ENCODE measurements at places on chromosomes 7 and 10. TPM values are rescaled to one million over a fixed set of nuclear protein-coding genes. Genes with fewer than 3 reads are reported as not detected.

Gene TBRG4
- 127 TPM for total RNA-seq

Gene EZH2
- 76.6 TPM for total RNA-seq

Gene DNAJC9
- total RNA-seq: 50.1 TPM

Gene RADIL
- total RNA-seq: 0.28 TPM

Gene RAB19
- 8.1 TPM for total RNA-seq

Gene CRTAC1
- total RNA-seq: not detected

Gene NPSR1
- not detected for total RNA-seq

Gene RPEL1
- not detected for total RNA-seq

Gene NKX2-3
- not detected for total RNA-seq

Gene CDC14C
- not detected for total RNA-seq

DNA sequence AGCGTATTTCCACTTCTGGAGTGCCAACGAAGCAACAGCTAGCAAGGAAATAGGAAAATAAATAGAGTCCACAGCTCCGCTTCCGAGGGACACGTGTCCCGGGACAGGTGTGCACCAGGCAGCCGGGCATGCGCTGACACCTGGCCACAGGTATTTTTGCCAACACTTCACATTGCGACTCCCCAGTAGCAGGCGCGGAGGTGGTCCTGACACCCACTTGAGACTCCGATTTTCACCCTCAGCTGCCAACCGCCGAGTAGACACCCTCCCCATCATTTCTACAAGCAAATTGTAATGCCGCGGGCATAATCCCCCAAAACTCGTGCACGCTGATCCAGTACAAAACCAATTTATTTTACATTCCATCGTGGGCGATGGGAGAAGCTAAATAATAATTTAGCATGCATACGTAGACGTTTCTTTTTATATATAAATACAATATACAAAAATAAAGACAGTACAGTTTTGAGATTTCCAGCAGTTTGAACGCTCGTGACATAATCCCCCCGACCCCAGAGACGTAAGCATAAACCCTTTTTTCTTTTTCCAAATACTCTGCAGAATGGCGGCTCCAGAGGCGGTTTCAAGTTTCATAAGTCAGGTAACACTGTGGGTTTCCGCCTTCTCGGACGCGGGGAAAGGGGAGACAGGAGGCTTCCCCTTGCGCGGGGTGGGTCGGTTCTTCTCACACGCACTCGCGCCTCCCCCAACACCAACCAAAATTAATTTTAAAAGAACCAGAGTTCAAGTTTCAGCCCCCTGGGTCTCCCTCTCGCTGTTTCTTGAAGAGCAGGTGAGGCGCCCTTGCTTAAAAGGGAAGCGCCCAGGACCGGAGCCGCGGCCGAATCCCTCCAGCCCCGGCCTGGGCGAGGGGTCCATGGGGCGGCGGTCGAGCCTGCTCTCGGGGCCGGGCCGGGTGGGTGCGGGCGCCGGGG, 5.7 kb downstream of the MNX1 start:
- H3K27me3 ChIP-seq: peaks cover 84% of the 10 kb centered on the region
- peak overlapping the region; percentile 28 for H3K4me3 ChIP-seq
- peaks cover 20% of the 10 kb centered on the region for H3K4me1 ChIP-seq
- peak overlapping the region; percentile 28 for H3K27ac ChIP-seq

GRCh38 chr10:6115411-6115810, 26.6 kb downstream of the RBM17 start:
- no peaks in the 10 kb centered on the region for H3K27me3 ChIP-seq
- no peak overlapping the region for H3K4me3 ChIP-seq
- peaks cover 38% of the 10 kb centered on the region for H3K36me3 ChIP-seq
- no peak overlapping the region for H3K27ac ChIP-seq
- no peak for DNase-seq

GRCh38 chr10:16944402-16944801, 127.2 kb upstream of the RSU1 start:
- no peak overlapping the region for H3K27ac ChIP-seq
- no peaks in the 10 kb centered on the region for H3K27me3 ChIP-seq
- H3K4me1 ChIP-seq: peaks cover 4% of the 10 kb centered on the region
- peaks cover 1% of the 10 kb centered on the region for H3K36me3 ChIP-seq
- no peak for DNase-seq
- no peak overlapping the region for H3K4me3 ChIP-seq

- no peaks in the 10 kb centered on the region for H3K36me3 ChIP-seq
- no peak overlapping the region for H3K27ac ChIP-seq
- H3K4me1 ChIP-seq: no peaks in the 10 kb centered on the region
- no peaks in the 10 kb centered on the region for H3K27me3 ChIP-seq
- no peak for DNase-seq
These were observed 222.4 kb downstream of the PTPRN2 start for GRCh38 chr7:158365267-158365666.

DNA sequence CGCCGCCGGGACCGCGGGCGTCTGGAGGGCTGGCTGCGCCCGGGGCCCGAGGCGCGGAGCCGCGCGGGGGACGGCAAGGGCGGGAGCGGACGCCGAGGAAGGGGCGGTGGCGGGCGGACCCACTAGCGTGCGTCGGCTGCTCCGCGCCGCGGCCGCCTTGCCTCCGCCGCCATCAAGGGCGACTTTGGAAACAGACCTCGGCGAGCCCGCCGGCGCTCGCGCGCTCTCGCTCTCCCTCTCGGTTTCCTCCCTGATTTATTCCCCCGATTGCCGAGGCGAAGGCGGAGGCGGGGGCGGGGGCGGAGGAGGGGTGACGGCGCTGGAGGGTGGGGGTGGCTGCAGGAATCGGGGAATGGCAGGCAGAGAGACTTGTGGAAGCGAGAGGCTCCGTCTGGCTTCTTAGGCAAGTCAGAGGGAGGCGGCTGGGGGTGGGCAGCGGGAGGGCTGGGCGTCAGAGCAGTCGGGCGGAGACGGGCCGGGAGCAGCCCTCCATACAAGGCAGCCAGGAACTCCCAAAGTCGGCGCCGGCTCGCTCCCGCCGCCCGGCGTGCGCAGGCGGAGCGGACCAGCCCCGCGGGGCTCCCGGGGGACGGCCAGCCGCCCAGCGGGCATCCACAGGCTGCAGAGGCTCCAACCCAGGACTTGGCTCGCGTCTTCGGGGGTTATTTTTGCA, at the start of gene CACNA2D1:
TSS of gene CACNA2D1 (minus strand) at position 231 of the 673 bp plus-strand sequence.
- H3K4me3 ChIP-seq: peak within 1 kb of the TSS; percentile 51
- no peaks in the 10 kb centered on the region for H3K36me3 ChIP-seq
- DNase-seq: peak; percentile 34
- no peak within 1 kb of the TSS for H3K27ac ChIP-seq
- peaks cover 3% of the 10 kb centered on the region for H3K4me1 ChIP-seq
- H3K27me3 ChIP-seq: peaks cover 47% of the 10 kb centered on the region

- peak overlapping the region; percentile 74 for H3K4me3 ChIP-seq
- peaks cover 12% of the 10 kb centered on the region for H3K4me1 ChIP-seq
- DNase-seq: peak; percentile 50
- peaks cover 53% of the 10 kb centered on the region for H3K27me3 ChIP-seq
- no peaks in the 10 kb centered on the region for H3K36me3 ChIP-seq
These were observed 513 bp downstream of the TMEM178B start for GRCh38 chr7:141074162-141074991.

- no peak for DNase-seq
- H3K4me1 ChIP-seq: peaks cover 18% of the 10 kb centered on the region
- H3K27me3 ChIP-seq: peaks cover 6% of the 10 kb centered on the region
These were observed 88.5 kb upstream of the ATP6V0A4 start for GRCh38 chr7:138886501-138886917.

GRCh38 chr10:31581741-31582323, 262.8 kb downstream of the ZEB1 start:
- peaks cover 1% of the 10 kb centered on the region for H3K36me3 ChIP-seq
- no peak overlapping the region for H3K4me3 ChIP-seq
- H3K27me3 ChIP-seq: peaks cover 2% of the 10 kb centered on the region
- H3K27ac ChIP-seq: no peak overlapping the region
- H3K4me1 ChIP-seq: peaks cover 3% of the 10 kb centered on the region
- DNase-seq: no peak

DNA sequence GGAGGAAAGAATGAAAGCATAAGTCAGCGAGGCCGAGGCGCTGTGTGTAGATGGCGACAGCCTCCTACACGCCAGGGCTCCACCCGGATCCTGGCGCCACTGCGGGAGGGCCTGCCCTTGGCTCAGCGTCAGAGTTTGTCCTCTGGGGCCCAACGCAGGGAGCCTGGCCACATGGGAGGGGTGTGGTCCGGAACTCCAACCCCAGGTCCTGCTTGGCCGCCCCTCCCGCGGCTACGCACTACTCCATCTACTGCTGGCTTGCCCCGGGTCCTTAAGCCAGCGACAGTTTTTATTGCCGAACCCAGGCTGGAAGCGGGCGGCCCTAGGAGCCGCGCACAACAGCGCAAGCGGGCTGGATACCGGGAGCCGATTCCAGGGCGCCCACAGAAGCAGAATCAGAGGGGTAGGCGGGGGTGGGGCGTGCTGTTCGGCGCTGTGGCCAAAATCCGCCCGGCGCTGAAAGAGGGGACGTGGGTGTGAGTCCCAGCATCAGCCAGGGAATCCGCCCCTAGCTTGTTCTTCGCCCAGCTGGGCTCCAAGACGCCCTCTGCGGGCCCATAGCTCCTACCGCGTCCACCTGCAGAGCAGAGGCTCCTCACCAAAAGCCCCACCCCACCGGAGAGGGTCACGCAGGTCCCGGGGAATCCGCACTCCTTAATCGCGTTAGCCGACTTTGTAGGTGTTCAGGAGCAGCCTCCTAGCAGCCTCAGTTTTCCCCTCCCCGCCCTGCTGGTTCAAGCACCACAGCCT, 4.5 kb downstream of the KAZALD1 start:
- no peaks in the 10 kb centered on the region for H3K36me3 ChIP-seq
- H3K4me3 ChIP-seq: peak overlapping the region; percentile 45
- no peak overlapping the region for H3K27ac ChIP-seq
- H3K27me3 ChIP-seq: peaks cover 52% of the 10 kb centered on the region
- peak; percentile 57 for DNase-seq

GRCh38 chr10:88342733-88343310, 240.3 kb downstream of the RNLS start:
- no peak for DNase-seq
- H3K27me3 ChIP-seq: no peaks in the 10 kb centered on the region
- H3K4me3 ChIP-seq: no peak overlapping the region
- no peaks in the 10 kb centered on the region for H3K4me1 ChIP-seq
- peaks cover 5% of the 10 kb centered on the region for H3K36me3 ChIP-seq

GRCh38 chr7:1872191-1873069, 202.4 kb downstream of the ELFN1 start:
- no peak overlapping the region for H3K4me3 ChIP-seq
- no peaks in the 10 kb centered on the region for H3K27me3 ChIP-seq
- no peaks in the 10 kb centered on the region for H3K4me1 ChIP-seq
- H3K36me3 ChIP-seq: peaks cover 2% of the 10 kb centered on the region
- no peak overlapping the region for H3K27ac ChIP-seq
- no peak for DNase-seq

- no peak for DNase-seq
- no peaks in the 10 kb centered on the region for H3K36me3 ChIP-seq
- no peaks in the 10 kb centered on the region for H3K27me3 ChIP-seq
These were observed 87.9 kb upstream of the RNF148 start for GRCh38 chr7:122790591-122790990.

DNA sequence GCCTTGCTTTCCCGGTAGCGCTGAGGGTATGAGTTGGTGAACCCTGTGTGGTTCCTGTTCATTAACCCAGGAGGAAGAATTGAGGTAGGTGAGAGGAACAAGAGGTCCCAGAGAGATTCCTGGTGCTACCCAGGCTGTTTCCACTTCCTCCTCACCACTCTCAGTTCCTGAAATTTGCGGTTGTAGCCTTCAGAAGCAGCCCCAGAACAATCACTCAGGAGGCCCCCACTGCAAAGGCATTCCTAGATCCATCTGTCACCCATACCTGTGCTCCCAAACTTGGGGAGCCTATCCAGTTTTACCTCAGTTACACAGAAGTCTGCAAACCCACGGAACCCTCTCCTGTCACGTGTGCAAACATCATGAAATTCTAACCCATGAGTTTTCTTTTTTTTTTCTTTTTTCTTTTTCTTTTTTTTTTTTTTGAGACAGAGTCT, 9.0 kb upstream of the PIP4K2A start:
- peaks cover 19% of the 10 kb centered on the region for H3K4me1 ChIP-seq
- no peaks in the 10 kb centered on the region for H3K27me3 ChIP-seq
- no peaks in the 10 kb centered on the region for H3K36me3 ChIP-seq
- DNase-seq: no peak

GRCh38 chr10:125742465-125742864, 23.0 kb downstream of the EDRF1 start:
- H3K36me3 ChIP-seq: peaks cover 53% of the 10 kb centered on the region
- H3K27me3 ChIP-seq: no peaks in the 10 kb centered on the region
- DNase-seq: no peak
- no peak overlapping the region for H3K27ac ChIP-seq
- peaks cover 4% of the 10 kb centered on the region for H3K4me1 ChIP-seq

DNA sequence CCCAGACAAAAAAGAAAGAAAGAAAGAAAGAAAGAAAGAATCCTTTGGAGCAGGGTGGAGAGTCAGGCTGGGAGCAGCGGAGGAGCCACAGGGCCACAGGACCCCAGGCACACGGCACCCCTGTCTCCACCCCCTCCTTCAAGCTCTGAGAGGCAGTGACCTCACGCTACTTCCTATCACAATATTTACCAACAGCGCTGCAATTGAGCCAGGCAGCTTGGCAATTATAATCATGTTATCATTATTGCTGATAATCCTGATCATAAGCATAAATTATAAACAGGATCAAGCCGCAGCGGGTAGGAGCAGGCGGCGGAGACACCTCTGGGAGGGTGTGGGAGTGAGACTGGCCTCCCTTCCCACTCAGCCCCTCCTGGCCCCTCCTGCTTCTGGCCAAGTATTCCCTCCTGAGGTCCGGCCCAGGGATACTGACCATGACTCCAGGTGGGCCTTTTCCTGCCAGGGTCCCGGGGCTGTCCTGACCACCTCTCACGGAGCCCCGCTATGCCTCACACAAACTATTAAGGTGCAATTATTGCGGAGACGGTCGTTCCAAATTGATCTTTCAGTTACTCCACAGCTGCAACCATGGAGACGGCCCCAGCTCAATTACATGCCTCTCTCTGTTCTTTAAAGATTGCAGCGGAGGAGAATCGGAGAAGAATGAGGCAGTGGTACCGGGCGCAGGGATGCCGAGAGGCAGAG, 10.0 kb upstream of the GTF2IRD1 start:
- no peak overlapping the region for H3K4me3 ChIP-seq
- no peak for DNase-seq
- peaks cover 3% of the 10 kb centered on the region for H3K27me3 ChIP-seq
- no peak overlapping the region for H3K27ac ChIP-seq

GRCh38 chr7:1810521-1810920, 140.4 kb downstream of the ELFN1 start:
- H3K36me3 ChIP-seq: no peaks in the 10 kb centered on the region
- H3K4me1 ChIP-seq: no peaks in the 10 kb centered on the region
- DNase-seq: no peak
- H3K4me3 ChIP-seq: no peak overlapping the region
- peaks cover 2% of the 10 kb centered on the region for H3K27me3 ChIP-seq

GRCh38 chr7:49433794-49434193, 339.6 kb upstream of the VWC2 start:
- no peaks in the 10 kb centered on the region for H3K27me3 ChIP-seq
- H3K27ac ChIP-seq: no peak overlapping the region
- no peaks in the 10 kb centered on the region for H3K4me1 ChIP-seq
- H3K4me3 ChIP-seq: no peak overlapping the region

DNA sequence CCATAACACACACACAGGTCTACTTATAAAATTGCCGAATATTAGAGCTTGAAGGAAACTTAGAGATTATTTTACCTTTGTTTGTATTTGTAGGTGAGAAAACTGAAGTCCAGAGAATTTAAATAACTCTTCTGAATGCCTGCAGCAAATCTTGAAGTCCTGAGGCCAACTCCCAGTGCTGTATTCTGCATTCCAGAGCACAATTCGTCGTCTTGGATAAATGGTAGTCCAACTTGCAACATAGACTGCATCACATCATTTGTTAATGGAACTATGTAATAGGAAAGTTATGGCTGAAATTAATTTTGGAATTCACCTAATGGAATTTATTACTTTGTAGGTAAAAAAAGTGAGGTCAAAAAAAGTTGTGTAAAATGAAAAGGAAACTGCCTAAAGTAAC, 37.3 kb upstream of the SEMA3D start:
- no peaks in the 10 kb centered on the region for H3K4me1 ChIP-seq
- H3K36me3 ChIP-seq: no peaks in the 10 kb centered on the region
- H3K27me3 ChIP-seq: no peaks in the 10 kb centered on the region
- H3K4me3 ChIP-seq: no peak overlapping the region
- no peak for DNase-seq
